ENCODE measurements at places on chromosomes 5 and 9. TPM values are rescaled to one million over a fixed set of nuclear protein-coding genes. Genes with fewer than 3 reads are reported as not detected.

DNA sequence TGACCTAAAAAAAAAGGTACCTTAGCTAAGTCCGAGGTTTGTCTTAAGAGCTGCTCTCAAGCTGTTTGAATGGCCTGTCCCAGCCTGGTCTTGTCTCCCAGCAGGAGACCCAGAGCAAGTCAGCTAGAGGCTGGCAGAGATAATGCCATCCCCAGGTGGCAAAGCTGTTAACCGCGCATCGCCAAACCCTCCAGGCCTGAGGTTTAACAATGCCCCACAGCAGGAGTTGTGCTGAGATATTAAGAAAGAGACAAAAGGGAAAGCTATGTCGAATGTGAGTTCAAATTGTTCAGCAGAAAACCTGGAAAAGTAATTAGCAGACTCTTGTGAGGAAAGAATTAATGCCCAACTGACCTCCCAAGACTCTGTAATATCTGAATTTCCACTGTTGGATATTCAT lies 187.1 kb downstream of the FSTL4 start:
- no peak for DNase-seq

DNA sequence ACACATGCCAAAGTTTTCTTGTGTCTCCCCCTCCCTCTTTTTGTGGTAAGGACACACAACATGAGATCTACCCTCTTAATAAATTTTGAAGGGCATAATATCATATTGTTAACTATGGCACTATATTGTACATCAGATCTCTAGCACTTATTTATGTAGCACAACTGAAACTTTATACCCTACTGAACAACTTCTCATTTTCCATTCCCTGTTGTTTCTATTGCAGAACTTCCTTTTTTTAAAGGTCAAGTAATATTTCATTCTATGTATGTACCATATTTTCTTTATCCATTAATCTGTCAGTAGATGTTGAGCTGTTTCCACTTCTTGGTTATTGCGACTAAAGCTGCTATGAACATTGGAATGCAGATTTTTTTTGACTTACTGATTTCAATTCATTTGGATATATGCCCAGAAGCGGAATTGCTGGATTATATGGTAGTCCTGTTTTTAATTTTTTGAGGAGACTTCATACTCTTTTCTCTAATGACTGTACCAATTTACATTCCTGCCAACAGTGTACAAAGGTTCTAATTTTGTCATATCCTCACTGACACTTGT lies 305.3 kb downstream of the PRR16 start:
- DNase-seq = no peak

- no peak for DNase-seq
These were observed 10.6 kb upstream of the SLC6A19 start for GRCh38 chr5:1190837-1191239.

- DNase-seq = no peak
These were observed 50.6 kb downstream of the LHFPL2 start for GRCh38 chr5:78597974-78598371.

DNA sequence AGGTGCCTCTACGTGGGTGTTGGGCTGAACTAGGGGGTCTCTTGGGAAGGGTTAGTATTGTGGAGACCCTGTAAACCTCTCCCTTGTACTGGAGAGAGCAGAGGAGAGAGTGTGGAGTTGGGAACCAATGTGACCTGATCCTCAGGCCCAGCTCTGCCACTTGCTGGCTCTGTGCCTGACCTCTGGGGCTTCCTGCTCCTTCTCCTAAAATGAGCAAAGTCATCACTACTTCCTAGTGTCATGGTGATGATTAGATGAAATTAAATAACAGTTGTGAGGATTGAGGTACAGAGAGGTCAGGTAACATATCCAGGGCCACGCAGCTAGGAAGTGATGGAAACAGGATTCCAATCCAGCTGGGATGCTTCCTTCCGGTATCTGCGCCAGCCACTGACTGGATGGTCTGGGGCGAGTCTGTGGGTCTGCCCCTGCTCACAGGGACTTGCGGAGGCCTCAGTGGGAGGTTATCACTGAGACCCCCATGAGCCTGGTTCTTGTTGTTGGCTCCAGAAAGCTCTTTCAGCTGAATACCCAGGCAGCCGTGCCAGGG lies 9.2 kb downstream of the GALNT10 start:
- DNase-seq = no peak

DNA sequence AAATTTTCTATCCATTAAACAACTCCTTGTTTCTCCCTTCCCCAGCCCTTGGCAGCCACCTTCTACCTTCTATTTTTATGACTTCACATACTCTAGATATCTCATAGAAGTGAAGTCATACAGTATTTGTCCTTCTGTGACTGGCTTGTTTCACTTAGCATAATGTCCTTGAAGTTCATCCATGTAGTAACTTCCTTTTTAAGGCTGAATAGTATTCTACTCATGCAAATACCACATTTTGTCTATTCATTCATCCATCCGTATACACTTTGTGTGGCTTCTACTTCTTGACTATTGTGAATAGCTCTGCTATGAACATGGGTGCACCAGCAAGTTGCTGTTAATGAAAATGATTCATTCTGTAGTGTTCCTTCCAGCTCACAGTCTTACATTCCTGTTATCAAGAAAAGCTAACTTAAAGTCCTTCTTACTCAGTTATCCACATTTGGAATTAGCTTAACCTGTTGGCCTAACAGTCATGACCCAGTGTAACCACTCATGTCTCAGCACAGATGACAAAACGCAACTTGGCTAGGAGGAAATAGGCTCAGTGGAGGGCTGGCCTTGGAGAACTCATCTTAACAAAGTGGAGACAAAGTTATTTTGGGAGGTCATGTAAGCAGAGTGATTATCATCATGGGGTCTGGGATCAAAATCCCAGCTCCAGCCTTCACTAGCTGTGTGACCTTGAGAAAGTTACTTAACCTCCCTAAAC lies 129.7 kb upstream of the MAP3K1 start:
- DNase-seq = no peak

DNA sequence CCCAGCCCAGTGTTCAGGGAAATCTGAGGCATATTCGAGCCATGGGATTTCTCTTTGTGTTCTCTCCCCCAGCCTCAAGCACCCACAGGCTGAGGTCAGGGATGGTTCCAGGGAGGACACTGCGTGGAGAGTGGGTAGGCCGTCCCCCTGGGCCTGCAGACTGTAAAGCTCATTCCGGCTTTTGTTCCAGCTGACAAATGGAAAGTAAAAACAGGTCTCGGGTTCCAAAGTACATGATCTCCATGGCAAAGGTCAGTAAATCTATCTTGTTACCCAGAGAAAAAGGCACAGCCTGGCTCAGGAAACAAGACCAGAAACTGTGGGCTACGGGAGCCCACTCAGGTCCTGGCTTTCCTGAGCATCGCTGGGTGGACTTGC lies 116.2 kb downstream of the ROR2 start:
- no peak for DNase-seq

- DNase-seq = no peak
These were observed 2.4 kb downstream of the AGGF1 start for GRCh38 chr5:77032635-77033034.

DNA sequence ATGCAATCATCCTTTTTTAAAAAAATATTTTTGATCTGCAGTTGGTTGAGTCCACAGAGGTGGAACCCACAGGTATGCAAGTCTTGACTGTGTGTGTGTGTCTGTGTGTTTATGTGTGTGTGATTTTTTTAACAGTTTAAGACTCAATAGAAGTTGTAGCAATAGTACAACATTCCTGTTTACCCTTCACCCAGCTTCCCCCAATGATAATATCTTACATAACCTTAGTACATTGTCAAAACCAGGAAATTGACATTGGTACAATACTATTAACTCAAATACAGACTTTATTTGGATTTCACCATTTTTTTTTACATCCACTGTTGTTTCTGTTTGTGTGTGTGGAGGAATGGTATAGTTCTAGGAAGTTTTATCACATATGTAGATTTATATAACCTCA lies 81.8 kb downstream of the SV2C start:
- no peak for DNase-seq

Gene SHOC1
- total RNA-seq = not detected
